ENCODE measurements at places on chromosomes 11 and 22. TPM values are rescaled to one million over a fixed set of nuclear protein-coding genes. Genes with fewer than 3 reads are reported as not detected.

The CRYAB gene
- total RNA-seq: 3.0 TPM

The MAPK11 gene
- 3.6 TPM for total RNA-seq

The GAS2 gene
- 1.5 TPM for total RNA-seq

The GAB4 gene
- total RNA-seq: not detected

The APOBEC3A gene
- total RNA-seq: not detected

The PHLDA2 gene
- 5.0 TPM for total RNA-seq

The GTSE1 gene
- 0.59 TPM for total RNA-seq

The POU2AF3 gene
- not detected for total RNA-seq

The MIEF1 gene
- 28.8 TPM for total RNA-seq

The NF2 gene
- total RNA-seq: 109 TPM

The TEX54 gene
- not detected for total RNA-seq

The RCOR2 gene
- 4.0 TPM for total RNA-seq
